ENCODE measurements at places on chromosomes 1 and 21.

- DNase-seq: no peak
These were observed 23.6 kb upstream of the MAB21L3 start for GRCh38 chr1:116087628-116088027.

GRCh38 chr1:155218854-155219591 lies 10.5 kb downstream of the MTX1 start:
- no peak for DNase-seq

DNA sequence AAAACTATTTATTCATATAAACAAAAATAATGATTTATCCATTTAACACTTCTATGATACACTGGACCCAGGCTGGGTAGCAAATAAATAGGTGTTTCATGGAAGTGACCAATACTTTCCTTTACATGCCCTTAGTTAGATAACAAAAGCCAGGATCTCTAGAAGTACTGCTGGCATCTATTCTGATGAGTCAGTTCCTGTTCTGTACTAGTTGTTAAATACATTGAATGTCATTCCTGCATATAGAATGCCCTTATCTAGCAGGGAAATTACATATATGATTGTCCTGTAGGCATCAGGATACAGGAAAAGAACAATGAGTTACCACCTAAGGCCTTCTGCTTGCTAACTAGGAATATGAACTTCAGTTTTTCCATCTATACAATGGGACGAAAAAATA lies 130.8 kb downstream of the HFM1 start:
- DNase-seq: no peak

GRCh38 chr1:177287994-177288393 lies 117.2 kb downstream of the BRINP2 start:
- no peak for DNase-seq

DNA sequence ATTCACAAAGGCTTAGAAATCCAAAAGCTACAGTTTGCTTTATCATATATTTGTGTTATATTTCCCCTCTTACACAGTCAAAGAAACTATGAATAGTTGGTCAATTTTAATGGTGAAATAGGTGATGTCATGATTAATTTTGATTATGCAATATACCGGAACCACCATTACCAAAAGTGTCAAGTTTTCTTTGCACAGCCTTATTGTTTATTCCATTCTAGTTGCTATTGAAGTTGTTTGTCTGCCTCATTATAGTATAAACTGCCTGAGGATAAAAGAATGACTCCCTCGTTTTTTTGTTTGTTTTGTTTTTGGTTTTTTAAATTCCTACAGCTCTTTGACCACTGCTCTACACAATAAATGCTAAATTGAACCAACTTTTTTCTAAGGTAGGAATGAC lies 690.6 kb upstream of the ZP4 start:
- no peak for DNase-seq

- DNase-seq: no peak
These were observed 8.7 kb downstream of the OR2W3 start for GRCh38 chr1:247904122-247904521.

- DNase-seq: no peak
These were observed 62.7 kb downstream of the CD34 start for GRCh38 chr1:207848234-207848633.

DNA sequence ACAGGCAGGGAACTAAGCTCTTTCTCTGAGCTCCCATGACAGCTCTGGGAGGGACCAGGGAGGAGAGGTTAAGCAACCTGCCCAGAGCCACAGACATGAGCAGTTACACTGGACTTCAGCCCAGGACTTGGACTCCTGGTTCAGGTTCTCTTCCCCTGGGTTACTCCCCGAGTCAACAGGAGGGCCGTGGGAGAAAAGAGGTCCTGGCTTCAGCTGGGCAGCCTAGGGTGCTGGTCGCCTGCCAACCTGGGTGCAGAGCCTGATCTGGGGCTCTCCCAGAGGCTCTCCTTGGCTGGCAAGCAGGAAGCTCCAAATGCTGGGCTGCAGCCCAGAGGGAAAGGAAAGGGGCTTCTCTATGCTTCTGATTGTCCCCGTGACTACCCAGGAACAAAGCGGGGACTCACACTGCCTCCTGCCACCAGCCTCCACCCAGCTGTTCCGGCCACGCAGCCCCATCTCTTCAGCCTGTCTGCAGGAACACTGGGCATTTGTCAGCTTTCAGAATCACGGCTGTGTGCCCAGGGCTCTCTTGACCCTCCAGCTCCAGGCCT lies 141.8 kb downstream of the HIVEP3 start:
- peak; percentile 32 for DNase-seq

GRCh38 chr21:31987696-31988095 lies 114.9 kb downstream of the HUNK start:
- DNase-seq: no peak

GRCh38 chr1:24155011-24155782 lies 12.3 kb upstream of the IL22RA1 start:
- DNase-seq: no peak

- DNase-seq: no peak
These were observed 878.4 kb upstream of the NEGR1 start for GRCh38 chr1:73160759-73161158.

DNA sequence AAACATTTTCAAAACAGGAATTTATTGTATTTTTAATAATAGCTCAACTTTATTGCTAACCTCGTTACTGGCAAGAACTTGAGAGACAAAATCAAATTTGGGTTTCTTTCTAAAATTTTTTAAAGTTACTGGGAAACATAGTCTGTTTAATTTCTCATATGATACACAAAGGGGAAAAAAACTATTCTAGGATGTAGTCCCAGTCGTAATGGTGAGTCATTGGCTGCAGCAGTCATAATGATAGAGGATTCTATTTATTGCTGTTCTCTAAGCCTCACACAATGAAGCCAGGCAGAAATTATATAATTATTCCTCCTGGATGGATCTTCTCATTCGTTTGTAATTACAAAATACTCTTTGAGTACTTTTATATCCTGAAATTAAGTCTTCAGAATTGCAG lies 326.5 kb upstream of the SGIP1 start:
- no peak for DNase-seq

- no peak for DNase-seq
These were observed 51.4 kb downstream of the ACBD3 start for GRCh38 chr1:226135059-226135651.

DNA sequence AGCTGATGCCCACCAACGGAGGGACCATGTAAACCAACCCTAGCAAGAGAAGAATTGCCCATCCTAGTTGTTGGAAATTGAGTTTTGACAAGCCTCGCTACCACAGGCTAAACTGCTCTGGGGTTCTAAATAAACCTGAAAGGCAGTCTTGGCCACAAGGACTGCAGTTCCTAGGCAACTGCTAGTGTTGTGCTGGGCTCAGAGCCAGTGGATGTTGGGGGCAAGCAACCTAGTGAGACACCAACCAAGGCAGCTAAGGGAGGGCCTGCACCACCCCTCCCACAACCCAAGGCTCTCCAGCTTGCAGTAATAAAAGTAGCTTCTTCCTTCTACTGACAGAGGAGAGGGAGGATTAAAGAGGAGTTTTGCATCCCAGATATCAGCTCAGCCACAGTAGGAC lies 102.4 kb upstream of the PKN2 start:
- no peak for DNase-seq

DNA sequence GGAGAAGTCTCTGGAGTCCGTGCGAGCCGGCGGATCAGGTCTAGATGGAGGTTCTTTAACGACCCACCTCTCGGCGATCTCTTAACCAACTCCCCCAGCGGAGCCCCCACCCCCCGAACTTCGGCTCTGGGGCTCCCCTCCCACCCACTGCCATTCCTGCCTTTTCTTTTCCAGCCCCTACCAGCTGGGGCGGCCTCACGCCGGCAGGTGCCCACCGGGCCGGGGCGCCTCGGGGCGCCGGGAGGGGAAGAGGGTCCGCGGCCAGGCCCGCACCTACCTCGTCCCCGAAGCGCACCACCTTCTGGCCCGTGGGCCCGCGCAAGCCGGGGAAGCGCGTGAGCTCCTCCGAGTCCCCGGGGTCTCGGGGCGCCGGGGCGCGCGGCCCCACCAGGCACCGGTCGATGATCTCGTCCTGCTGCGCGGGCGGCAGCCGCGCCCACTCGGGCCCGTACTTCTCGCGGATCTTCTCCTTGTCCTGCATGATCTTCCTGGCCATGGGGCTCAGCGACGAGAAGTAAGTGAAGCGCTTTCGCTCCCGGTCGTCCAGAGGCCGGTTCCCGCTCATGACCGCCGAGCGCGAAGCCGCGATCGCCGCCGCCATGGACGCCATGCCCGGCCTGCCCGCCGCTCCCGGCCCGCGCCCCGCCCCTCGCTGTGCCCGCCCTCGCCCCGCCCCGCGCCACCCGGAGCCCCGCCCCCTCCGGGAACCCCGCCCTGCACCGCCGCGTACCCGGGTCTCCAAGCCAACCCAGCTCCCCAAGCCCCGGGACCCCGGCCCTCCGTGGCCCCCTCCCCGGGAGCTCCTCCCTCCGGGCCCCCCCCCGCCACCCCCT lies at the start of gene C1orf198:
C1orf198 (minus strand) TSS at position 619 of the 833 bp plus-strand sequence; CDS start at position 610, 9 bp downstream.
- DNase-seq: peak; percentile 89

DNA sequence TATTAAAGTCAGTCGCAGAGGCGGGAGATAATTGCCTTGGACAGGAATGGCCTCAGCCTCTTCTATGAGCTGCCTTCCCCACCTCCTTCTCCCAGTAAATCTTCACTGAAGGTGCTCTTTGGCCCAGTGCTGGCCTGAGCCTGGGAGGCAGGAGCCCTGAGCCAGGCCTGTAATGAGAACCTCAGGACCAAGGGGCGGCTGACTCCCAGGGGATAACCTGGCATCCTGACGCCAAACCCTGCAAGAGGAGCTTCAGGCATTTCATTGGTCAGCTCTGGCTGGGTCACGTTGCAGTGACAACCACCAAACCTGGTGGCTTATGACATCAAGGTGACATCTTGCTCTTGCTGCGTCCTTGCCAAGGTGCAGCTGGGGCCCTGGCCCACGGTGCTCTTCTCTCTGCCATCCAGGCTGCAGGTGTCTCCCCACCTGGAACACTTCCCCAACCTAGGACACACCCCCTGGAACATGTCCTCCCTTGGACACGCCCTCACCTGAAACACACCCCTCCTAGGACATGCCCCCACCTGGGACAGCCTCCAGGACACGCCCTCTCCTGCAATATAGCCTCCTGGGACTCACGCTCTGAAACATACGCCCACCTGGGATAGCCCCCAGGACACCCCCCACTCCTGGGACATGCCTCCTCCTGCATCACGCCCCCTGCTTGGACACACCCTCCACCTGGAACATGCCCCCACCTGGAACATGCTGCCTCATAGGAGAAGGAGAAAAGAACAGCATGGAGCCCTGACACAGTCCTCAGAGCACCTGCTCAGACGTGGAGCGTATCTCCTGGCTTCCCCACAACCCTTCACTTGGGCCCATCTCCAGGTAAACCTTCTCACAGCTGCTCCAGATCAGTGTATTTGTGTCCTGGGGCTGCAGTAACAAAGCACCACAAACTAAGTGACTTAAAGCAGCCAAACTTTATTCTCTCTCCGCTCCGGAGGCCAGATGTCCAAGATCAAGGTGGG lies 333.6 kb downstream of the NPHP4 start:
- no peak for DNase-seq
